NCI-H1105 (cell line): ENCODE measurements at places on chromosomes 7 and 10.

DNA sequence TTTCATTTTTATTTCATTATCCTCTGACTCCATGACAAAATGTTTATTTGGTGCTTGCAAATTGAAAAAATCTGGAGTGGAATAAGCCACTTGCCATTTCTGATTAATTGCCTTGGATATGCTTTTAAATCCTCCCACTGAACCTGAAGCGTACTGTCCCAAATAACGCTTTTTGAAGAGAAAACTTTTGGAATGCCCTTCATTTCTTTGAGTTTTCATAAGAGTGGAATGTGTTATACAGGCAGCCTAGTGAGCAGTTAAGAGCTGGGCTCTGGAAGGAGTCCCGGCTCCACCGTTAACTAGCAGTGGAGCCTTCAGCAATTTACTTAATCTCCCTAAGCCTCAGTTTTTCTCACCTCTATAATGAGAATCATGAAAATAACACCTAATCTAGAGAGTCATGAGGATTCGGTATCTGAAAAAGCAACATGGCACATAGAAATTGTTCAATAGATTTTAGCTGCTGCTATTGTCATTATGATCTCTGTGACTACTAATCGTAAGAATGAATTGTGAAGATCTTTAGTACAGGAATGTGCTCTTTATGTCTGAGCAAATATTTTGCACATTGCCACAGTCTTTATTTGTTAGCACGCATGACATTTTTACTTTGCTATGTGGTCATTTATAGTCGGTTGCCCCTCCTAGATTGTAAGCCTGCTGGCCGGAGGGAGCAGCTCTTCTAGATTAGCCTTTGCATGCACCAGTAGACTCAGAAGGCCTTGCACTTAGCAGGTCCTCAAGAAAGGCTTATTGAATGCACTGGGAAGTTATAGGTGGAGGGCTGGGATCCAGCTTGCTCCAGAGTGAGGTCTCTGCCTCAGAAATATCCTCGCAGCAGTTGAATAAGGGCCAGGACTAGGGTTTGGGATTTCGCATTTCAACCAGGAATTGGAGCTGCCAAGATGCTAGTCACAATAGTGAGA is 59.4 kb downstream of the PLCE1 start:
- DNase-seq = no peak

DNA sequence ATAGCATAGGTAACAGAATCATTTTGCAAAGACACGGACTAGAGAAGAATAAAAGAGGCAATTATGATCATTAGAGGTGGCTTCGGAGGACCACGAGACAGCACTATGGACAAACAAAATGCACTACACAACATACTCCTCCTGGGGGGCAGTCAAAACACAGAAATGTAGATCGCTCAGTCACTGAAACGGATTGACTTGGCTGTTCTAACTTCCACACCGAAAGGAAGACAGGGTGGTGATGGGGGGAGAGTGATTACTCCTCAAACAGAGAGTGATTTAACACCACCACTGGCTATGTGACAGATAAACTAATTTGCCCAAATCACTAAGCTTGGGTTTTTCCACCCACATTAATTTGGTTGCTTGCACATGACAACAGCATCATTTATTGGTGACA is 14.1 kb upstream of the PPA1 start:
- no peak for DNase-seq

DNA sequence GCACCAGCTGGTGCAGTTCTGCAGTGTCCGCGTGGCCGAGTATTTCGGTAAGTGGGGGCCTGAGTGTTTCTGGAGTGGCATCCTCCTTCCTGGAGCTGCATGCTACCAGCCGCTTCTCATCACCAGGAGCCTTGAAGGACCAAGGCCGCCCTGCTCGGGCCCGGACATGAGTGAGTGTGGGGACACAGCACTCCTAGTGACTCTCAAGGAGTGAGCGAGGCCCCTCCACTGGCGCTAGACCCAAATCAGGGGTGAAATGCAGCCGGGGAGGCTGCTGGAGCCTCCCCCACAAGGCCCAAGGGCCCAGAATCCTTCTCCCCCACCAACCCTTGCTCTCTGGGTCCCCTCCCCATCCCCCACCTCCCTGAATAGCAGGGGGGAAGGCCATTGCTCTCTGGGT is 48.0 kb downstream of the CAMK2B start:
- DNase-seq = no peak

DNA sequence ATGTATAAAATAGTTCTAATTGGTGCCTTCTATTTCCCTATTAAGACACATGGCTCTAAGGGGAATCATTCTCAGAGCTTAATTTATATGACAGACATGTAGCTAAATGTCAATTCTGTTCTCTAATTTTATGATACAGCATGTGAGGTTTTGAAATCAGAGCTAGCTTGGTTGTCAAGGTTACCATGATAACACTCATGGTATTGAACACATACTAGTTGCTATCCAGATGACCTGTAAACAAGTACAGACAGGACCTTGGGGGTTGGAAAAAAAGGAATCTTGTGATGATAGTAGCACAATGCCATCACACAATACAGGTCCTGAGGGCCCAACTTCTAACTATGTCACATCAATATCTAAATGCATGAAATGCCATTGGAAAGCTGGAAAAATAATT is 49.2 kb downstream of the RHOBTB1 start:
- no peak for DNase-seq

- DNase-seq = no peak
Observed at GRCh38 chr7:116417593-116418345, 81.8 kb upstream of the CAV2 start.

DNA sequence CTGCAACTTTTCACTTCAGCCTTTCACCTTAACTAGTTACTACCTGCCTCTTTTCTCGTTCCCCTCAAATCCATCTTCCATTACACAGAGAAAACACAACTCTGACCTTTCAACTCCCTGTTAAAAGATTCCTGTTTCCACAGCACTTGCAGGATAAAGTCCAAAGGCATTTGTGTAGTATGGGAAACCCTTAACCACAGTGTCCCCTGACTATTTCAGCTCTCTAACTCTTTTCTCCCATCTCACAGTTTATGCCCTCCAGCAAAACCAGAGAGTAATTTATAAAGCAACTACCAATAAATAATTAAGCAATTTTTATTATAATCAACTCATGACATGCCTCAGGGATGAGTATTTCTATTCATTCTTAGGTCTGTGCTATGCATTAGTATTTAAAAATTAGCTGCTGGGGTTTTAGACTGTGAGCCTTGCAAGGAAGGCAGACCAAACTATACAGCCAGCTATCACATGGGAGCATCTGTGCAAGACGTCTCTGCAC is 51.0 kb downstream of the COL1A2 start:
- DNase-seq = no peak

- DNase-seq = no peak
Observed at GRCh38 chr7:252981-253380, 37.0 kb upstream of the FOXL3 start.

GRCh38 chr10:119849031-119849789 is 23.4 kb downstream of the MCMBP start:
- DNase-seq = no peak

GRCh38 chr7:99410635-99411034 is 1.9 kb downstream of the BUD31 start:
- no peak for DNase-seq

DNA sequence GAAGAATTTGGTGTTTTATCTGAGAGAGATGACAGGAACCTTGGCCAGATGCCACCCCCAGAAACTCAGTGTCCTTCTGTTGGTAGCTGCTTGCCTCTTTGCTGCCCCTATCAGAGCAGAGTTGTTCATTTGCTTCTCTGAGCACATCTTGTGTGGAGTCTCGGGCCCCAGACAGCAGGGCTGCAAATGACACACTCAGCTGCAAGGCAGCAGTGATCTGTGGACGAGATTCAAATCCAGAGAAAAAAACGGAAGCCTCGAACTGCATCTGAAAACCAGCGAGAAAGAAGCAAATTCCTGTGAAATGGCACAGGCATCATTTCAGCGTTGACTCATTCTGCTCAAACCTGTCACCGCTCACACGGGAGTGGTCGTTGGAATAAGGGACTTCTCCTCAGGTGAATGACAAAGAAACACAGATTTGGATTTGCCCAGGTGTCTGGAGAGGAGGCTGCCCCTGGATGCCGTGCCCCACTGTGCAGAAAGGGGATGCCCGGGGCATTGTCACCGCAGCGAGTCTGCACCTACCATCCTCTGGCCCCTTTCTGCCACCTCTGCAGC is 144.7 kb downstream of the PFKFB3 start:
- DNase-seq = no peak

DNA sequence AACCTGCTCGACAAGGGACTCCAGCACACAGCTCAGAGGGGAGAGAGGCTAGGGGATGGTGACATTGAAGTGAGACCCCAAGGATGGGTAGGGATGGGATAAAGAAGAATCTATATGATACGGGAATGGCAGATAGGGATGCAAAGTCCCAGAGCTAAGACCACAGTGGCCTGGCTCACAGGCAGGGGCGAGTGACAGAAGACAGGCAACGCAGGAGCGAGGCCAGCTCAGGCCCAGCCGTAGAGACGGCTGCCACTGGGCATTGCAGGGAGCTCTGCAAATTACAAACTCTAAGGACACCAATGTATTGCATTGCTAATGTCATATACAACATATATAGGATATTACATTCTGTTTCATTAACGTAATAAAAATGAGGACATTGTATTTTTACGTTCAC is 131.4 kb downstream of the TCERG1L start:
- no peak for DNase-seq

- no peak for DNase-seq
Observed at GRCh38 chr7:142796501-142797390, 26.0 kb downstream of the PRSS2 start.

DNA sequence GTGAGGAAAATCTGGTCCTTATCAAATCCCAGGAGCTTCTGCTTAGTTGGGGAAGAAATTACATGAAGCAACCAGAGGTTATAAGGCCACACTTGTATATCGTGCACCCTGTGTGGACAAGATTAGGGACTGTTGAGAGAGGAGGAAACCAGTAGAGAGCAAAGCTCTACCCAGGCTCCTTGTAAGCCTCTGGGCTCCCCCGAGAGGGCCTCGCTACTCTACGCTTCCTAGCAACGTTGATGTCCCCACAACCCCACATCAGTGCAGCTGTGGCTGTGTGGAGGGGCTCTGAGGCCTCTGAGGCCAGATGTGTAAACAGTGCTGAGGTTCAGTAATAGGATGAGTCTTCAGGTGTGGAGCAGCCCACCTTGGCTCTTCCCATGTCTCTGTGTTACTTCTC is 16.0 kb downstream of the HIF1AN start:
- DNase-seq = no peak

DNA sequence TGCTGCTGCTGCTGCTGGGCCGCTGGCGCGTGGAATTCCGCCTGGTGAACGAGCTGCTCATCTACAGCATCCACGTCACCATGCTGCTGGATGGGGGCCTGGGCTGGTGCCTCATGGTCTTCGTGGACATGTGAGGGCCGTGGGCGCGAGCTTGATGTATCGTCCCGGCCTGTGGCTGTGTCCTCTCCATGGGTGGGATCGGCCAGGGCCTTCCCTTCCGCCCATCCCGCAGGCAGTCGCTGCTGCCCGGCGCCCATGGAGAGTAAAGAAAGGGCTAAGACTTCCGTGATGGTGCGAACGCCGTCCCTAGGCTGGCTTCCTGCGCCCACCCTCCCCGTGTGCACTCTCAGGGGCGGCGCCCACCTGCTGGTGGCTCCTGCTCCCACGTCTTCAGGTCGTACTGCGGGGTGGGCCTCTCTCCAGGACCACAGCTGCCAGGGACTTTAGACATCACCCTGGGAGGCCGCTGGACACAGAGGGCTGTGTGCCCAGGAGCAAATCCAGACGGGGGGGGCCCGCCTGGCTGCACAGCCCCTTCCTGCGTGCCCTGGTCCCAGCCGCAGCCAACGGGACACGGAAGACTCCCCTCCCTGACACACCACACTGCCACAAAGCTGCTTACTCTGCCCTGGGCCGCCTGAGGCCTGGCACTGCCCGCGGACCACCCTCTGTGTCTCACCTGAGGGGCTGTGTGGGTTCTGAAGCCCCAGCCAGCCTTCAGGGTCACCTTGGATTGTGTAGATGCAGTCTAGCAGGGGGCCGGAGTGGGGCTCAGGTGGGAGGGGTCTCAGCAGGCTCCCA is 167.5 kb downstream of the SEPTIN7 start:
- DNase-seq = no peak

- DNase-seq = no peak
Observed at GRCh38 chr7:49158321-49158720, 234.0 kb downstream of the CDC14C start.

- DNase-seq = no peak
Observed at GRCh38 chr10:5284311-5285057, 80.3 kb upstream of the UCN3 start.

DNA sequence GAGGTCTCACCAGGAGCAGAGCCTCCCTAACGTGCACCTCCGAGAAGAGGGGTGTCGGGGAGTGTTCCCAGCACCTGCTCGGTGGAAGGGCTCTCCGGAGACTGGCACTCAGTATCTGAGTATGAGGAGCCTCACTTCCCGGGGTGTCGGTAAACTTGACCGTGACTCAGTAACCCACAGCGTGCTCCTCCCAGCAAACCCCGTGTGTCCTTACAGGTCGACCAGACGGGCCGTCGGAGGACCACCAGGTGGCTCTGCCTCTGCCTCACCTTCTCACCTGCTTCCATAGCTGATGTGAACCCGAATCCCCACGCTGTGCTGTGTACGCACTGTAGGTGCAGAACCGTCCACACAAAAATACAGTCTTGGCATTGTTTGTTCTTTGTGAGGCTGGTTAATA is 29.0 kb upstream of the KNDC1 start:
- DNase-seq = no peak

GRCh38 chr10:61049386-61049785 is 105.4 kb upstream of the RHOBTB1 start:
- DNase-seq = no peak

GRCh38 chr10:75431180-75432111 is at the start of gene LRMDA:
Gene LRMDA, plus strand, starts transcription at chr10:75431624.
- DNase-seq = no peak

- no peak for DNase-seq
Observed at GRCh38 chr10:131081376-131081775, 230.1 kb downstream of the TCERG1L start.

DNA sequence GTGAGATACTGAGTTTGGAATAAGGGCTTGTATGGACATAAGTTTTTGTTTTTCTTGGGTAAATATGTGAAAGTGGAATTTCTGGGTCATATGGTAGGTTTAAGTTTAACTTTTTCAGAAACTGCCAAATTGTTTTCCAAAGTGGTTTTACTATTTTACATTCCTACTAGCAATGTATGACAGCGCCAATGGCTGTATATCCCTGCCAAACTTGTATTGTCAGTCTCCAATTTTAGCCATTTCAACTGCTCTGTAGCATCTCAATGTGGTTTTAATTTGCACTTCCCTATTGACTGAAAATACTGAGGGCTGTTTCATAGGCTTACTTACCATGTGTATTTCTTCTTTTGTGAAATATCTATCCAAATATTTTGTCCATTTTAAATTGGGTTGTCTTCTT is 90.5 kb upstream of the ZNF32 start:
- no peak for DNase-seq

- no peak for DNase-seq
Observed at GRCh38 chr7:142412551-142413193, 154.8 kb upstream of the PRSS58 start.
